ENCODE measurements at places on chromosomes 1 and 21.
A peak's percentile ranks its signal among the peaks of the same experiment; 100 is the strongest.

DNA sequence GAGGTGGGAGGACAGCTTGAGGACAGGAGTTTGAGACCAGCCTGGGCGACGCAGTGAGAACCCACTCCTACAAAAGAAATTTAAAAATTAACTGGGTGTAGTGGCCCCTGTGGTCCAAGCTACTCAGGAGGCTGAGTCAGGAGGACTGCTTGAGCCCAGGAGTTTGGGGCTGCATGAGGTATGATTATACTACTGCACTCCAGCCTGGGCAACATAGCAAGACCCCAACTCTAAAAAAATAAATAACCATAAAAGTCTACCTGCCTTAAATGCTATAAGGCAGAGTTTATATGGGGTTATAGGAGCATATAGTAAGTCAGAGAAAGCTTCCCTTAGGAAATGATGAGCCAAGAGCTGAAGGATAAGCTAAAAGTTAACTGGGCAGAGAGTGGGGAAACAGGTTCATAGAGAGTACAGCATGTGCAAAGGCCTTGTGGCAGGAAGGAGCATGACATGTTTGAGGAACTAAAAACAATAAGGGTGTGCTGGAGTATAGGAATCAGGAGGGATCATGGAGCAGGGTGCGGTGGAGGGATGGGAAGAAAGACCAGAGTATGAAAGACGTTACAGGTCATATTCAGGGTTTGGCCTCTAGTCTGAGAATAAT lies 68.3 kb downstream of the ADSS2 start:
- DNase-seq, result no peak

DNA sequence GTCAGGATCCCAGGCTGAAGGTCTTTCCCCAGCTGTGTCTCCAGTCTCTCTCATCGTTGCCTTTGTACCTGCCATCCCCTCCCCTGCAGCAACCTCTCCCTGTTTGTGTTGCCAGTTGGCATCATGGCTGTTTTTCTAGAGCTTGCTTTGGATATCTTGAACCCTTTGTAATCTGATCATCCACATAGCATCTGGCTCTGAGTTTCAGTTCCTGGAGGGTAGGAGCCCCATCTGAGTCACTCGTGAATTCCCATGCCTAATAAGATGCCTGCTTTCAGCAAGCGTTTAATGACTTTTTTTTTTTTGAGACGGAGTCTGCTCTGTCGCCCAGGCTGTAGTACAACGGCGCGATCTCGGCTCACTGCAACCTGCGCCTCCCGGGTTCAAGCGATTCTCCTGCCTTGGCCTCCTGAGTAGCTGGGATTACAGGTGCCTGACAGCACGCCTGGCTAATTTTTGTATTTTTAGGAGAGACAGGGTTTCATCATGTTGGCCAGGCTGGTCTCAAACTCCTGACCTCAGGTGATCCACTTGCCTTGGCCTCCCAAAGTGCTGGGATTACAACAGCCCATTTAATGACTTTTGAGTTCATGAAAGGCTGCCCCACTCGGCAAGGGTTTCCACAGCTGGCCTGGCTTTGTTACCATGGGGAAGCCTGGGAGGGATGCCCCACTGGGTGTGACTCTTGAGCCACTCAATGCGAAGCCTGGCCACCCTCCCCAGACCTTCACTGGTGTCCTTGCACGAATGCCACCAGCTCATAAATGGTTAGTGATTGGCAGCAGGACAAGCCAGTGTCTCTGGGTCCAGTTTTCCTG lies 11.9 kb downstream of the ALPL start:
- DNase-seq, result no peak

DNA sequence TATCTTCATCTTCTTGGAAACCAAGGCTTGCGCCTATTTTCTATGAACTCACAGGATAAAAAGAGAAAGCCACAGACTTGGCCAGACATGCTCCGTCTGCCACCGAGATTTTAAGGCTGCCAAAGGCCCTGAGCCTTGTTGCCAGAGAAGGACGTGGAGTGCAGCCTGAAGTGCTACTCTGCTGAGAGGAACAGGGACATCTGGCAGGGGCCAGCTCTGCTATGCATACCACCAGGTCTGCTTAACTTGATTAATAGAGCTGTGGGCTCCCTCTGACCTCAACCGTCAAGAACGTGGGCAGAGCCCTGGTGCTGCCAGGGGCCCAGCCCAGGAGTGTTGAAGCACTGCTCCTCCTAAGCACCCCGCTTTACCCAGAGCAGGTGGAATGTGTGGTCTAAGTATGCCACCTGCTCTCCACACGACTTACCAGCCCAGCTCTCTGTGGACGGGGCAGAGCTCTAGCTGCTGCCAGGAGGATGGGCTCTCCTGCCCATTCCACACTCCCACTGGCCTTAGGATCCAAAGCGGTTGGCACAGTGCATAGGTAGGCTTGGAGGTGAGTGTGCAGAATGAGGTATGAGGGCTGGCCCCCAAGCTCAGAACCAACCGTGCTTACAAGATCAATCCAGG lies 10.6 kb downstream of the HCRTR1 start:
- DNase-seq, result no peak

GRCh38 chr1:230747127-230747730 lies at the start of gene CAPN9:
Gene CAPN9 (plus strand): TSS chr1:230747388. CDS start chr1:230747497, 109 bp downstream.
- DNase-seq, result no peak

DNA sequence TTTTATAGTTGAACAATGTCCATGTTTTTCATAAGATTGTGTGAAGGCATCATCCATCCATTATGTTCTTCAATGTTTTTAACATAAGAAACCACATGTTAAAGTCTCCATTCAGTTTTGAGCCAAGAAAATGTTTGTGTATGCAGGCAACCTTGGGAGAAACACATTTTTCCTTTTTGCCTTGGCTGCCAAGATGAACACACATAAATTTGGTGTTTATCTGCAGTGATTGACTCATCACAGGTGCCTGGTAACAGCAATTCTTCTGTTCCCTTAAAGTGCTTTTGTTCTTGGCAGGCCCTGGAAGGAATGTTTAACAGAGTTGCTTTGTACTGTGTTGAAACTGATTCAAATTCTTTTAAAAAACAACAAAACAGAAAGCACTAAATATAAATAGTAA lies 709.9 kb upstream of the ADGRL4 start:
- DNase-seq, result no peak

GRCh38 chr21:36751383-36751782 lies 52.5 kb downstream of the SIM2 start:
- DNase-seq, result no peak

DNA sequence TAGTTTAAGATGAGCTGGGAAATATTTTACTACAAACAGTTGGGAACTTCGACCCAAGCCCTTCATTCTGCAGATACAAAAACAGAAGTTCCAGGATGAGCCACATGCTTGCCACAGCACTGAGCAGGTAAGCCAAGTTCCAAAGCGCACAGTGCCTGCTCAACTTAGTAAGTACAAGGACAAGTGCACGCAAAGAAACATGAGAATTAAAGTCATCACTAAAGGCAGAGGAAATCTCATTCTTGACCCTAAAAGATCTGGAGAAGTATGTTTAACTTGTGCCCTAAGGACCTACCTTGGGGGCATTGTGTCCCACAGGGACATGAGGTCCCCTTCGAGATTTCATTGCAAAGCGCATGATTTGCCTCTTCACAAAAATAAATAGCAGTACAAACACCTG lies 1.2 kb upstream of the UBAP2L start:
- peak; percentile 60 for DNase-seq

DNA sequence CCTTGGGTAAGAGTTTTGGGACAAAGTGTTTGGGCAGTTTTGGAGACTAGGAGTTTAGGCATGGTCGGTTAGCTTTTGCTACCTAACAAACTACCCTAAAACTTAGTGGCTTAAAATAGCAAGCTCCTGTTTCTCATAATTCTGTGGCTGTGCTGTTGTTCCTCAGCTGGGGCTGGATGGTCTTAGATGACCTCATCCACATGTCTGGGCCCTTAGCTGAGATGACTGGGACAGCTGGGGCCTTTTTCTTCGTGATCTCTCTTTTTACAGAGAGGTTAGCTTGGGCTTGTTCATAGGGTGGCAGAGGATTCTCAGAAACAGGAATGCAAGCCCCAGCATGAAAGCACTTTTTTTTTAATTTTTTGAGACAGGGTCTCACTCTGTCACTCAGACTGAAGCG lies 6.6 kb downstream of the ATP1A4 start:
- no peak for DNase-seq

DNA sequence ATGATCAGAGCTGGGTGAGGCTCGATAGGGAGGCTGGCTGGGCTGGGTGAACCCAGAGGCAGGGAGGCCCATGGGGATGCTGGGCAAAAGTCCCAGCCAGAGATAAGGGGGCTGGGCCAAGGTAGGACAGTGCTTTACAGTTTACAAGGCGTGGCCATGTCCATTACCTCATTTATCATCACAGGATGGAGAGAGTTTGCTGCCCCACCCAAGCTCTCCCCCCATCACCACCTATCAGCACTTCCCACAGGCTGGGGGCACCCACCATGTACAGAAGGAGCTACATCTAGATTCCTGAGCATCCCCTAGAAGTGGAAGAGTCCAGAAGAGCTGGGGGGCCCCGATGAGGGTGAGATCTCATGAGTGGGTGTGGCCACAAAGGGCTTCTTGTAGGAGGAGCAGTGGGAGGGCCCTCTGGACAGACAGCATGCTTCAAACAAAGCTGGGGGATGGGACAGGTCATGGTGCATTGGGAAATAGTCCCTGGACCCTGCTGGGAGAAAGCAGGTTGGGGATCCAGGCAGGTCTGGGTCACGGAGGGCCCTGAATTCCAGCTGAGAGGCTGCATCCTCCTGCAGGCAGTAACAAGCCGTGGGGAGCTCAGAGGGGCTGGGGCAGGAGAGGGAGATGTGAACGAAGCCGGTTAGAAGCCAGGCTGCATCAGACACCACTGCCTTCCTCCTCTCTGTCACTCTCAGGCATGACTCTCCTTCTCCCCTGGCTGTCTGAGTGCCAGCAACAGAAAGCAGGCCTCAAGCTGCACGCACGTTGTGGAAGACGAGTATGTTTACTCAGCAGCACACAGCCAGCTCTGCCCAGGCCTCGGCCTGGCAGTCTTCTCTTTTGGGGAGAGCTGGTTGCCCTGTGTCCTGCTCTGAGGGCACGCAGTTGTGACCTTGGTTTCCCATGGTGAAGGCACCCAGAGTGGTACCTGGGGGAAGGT lies 202.3 kb downstream of the HIVEP3 start:
- peak; percentile 16 for DNase-seq

- no peak for DNase-seq
Measured at GRCh38 chr21:44956356-44957046, 16.7 kb downstream of the SLX9 start.

GRCh38 chr1:227745568-227746265 lies 10.5 kb downstream of the SNAP47 start:
- DNase-seq, result no peak

All from NCI-H526 (cell line).